ENCODE measurements at places on chromosomes 4 and X. TPM values are rescaled to one million over a fixed set of nuclear protein-coding genes. Genes with fewer than 3 reads are reported as not detected.

The CENPVL1 gene
- not detected for total RNA-seq

The MOB1B gene
- total RNA-seq = 20.4 TPM

The SPARCL1 gene
- total RNA-seq = 0.18 TPM

The ALB gene
- total RNA-seq = not detected

The HELT gene
- total RNA-seq = not detected

The PPP4R3C gene
- not detected for total RNA-seq

GRCh38 chr4:188400451-188400850 lies 261.2 kb downstream of the TRIML1 start:
- DNase-seq = no peak

DNA sequence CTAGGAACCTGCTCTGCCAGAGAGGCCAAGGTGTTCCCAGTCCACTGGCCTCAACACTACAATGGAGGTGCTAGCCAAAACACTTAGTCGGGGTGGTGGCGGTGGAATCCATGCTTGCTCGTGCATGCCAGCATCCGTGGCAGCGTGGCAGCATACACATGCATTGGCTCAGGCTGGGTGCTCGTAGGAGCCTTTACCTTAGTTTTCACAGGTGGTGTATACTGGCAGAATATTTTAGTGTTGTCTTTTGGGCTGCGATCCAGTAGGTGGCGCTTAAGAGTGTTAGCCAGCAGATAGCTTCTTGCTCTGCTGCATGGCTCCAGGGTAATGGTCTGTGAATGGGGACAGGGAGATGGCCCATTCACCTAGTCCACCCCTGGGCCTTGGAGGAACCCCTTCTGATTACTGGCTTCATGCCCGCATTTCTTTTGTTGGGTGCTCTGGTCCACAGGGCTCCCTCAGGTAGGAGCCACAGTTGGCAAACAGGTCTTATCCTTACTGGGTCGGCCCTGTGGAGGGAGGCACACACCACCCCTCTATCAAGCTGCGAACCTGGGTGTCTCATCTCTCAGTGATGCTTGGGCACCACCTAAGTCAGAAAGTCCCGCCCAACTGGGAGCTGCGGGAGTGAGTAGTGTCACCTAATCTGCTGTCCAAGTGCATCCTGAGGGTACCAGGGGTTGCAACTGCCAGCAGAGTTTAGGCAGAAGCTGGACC lies 40.0 kb downstream of the RIPPLY1 start:
- no peak for DNase-seq

- no peak for DNase-seq
Observed at GRCh38 chr4:76765473-76766183, 132.3 kb downstream of the SOWAHB start.

DNA sequence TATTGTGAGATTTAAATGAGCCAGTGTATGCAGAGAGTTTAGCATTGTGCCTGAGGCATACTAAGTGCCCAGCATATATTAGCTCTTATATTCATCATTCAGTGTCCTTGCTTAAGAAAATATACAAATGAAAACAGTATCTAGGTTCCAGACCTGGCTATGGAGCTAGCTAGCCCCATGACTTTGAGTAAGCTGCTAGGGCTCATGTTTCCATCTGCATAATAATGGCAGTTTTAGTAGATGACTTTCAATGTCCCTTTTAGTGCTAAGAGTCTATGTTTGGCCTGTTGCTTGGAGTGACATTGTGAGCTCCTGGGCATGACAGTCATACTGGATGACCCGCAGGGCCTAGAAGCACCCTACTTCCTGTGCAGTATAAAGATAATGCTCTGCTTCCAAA lies 435.3 kb downstream of the ZIC3 start:
- no peak for DNase-seq

GRCh38 chrX:20515841-20516461 lies 249.2 kb upstream of the RPS6KA3 start:
- peak; percentile 68 for DNase-seq

DNA sequence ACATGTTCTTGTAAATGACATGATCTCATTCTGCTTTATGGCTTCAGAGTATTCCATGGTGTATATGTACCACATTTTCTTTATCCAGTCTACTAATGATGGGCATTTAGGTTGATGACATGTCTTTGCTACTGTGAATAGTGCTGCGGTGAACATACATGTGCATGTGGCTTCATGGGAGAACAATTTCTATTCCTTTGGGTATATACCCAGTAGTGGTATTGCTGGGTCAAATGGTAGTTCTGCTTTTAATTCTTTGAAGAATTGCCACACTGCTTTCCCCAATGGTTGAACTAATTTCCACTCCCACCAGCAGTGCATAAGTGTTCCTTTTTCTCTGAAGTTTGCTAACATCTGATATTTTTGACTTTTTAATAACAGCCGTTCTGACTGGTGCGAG lies 1080.3 kb downstream of the CCSER1 start:
- no peak for DNase-seq

GRCh38 chrX:24782011-24782410 lies 88.3 kb downstream of the POLA1 start:
- no peak for DNase-seq

Data from SJCRH30 (cell line).